ENCODE measurements at places on chromosomes 3 and 15.

DNA sequence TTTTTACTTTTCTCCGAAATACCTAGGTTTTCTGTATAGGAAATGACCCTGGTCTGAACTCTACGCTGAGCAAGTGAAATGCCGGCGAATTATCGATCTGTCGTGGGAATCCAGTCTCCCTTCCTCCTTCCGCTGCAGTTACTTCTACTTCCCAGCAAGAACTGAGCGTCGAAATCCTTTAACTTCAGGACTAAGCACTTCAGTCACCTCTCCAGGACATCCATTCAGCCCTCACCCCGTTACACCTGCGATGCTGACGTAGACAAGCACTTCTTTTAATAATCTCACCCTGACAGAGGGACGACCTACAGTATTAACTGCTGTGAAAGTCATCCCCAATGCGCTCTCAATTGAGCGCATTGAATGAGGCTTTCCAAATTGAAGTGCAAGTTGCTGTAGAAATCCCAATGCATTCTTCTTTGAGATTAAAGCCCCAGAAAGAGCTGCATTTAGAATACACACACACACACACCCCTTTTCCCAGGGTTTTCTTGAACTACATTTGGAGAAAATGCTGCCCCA lies 1.3 kb downstream of the TOP2B start:
- peak; percentile 33 for DNase-seq

- DNase-seq, result peak; percentile 66
Measured at GRCh38 chr3:172315401-172316091, 132.7 kb downstream of the GHSR start.

DNA sequence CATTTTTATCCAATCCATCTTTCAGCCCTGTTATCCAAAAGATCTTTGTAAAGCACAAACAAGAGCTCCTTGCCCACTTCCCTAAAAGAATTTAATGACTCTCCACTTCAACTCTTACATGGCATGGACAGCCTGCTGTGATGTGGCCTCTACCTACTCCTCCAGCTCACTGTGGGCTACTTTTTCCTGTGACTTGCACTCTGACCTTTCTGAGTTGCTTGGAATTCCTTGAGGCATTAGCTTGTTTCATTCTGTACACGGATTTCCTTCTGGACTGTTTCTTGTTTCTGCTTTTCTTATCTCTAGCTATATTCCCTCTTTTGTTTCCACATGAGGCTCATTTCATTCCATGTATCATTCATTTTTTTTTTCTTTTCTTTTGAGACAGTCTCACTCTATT lies 15.2 kb downstream of the QTRT2 start:
- no peak for DNase-seq

- no peak for DNase-seq
Measured at GRCh38 chr3:194907811-194908210, 222.1 kb downstream of the FAM43A start.

GRCh38 chr3:84989102-84989501 lies 30.3 kb downstream of the CADM2 start:
- DNase-seq, result no peak

DNA sequence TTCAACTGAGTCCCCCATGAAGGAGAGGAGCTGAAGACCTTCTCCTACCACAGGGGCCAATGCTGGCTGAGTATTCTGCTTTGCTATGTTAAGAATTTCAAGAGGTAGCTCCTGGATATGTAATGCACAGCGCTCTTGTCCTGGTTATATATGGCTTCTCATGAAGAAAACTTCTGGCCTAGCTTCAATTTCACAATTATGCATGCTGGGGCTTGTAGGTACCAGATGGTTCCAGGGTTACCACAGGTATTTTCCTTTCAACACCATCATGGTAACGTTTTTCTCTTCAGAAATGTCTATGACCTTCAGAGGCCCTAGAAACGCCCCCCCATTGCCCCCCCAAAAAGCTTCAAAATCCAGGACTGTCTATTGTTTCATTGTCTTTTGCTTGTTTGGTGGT lies 311.7 kb upstream of the ICE2 start:
- peak; percentile 65 for DNase-seq

All from epithelial cell of esophagus (primary cell).